ENCODE measurements at places on chromosomes 5 and 9. TPM values are rescaled to one million over a fixed set of nuclear protein-coding genes. Genes with fewer than 3 reads are reported as not detected.
A peak's percentile ranks its signal among the peaks of the same experiment; 100 is the strongest.

CSF1R gene
- total RNA-seq = 11.0 TPM

PHF24 gene
- not detected for total RNA-seq

DNA sequence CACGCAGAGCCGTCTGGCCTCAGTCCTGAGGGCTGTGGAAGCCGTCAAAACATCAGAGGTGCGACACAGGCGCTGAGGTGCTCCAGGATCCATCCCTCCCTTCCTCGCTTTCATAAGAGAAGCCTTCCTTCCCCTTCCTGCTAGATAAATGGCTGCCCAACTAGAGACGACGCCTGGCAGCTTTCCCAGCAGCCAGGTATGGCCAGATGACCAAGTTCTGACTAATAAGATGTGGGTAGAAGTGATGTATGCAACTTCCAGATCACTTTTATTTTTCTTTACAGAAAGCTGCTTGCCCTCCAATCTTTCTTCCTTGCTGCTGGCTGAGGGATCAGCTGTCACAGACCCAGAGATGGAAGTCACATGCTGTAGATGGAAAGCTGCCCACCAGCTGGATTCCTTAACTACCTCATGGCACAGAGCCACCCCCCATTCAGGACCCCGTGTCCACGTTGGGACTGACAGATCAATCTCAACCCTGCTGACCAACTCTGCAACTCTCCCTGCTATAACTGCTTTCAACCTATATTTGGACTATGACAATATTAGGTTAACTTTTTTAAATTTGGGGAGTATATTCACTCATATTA lies 8.8 kb downstream of the MAPK9 start:
- no peaks in the 10 kb centered on the region for H3K27me3 ChIP-seq
- no peak overlapping the region for H3K4me3 ChIP-seq
- no peak for DNase-seq
- no peak overlapping the region for H3K27ac ChIP-seq
- no peaks in the 10 kb centered on the region for H3K36me3 ChIP-seq

INSL4 gene
- not detected for total RNA-seq

DNA sequence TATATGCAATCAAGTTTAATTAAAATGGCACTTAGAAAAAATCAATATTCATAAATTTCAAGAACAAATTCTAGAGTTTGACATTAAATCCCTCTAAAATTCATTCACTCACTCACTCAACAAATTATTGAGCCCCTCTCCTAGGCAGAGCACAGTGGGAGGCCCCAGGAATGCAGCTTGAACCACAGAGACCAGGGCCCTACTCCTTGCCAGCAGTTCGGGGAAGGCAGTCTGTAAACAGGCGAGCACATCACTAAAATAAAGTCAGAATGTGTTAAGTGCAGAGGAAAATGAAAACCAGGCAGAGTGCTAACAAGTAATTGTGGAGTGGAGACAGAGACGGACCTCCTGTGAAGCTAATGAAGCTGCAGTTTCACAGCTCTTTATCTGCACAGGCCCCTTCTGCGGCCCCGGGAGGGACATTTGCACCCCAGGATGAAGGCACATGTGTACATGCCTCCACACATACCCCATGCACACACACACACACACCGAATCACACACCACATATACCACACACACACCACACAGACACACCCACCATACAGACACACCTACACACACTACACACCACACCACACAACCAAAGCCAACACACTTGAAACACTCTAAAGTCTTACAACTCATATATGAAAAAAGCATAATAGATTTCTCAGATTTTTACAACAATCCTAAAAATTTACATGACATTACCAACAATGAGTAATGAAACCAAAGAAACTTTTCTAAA lies 40.5 kb downstream of the BHMT start:
- H3K36me3 ChIP-seq = no peaks in the 10 kb centered on the region
- H3K27ac ChIP-seq = no peak overlapping the region

DNA sequence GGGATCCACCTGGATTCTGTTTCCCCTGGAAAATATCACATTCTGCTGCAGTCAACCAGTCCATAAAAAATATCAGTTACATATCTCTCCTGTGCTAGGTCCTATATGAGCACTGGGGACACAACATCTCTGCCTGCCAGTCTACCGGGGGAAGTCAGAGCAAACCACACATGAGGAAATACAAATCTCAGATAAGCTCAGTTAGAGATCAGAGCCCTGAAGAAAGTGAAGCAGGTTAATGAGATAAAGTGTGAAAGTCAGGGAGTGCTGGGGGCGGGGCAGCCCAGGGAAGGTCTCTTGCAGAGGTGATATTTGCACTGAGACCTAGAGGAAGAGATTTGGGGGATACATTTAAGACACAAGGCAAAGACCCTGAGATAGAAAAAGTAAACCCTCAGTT lies 67.8 kb upstream of the SLC1A1 start:
- H3K4me3 ChIP-seq = no peak overlapping the region
- H3K27ac ChIP-seq = no peak overlapping the region
- H3K27me3 ChIP-seq = no peaks in the 10 kb centered on the region
- H3K4me1 ChIP-seq = no peaks in the 10 kb centered on the region
- no peak for DNase-seq

DNA sequence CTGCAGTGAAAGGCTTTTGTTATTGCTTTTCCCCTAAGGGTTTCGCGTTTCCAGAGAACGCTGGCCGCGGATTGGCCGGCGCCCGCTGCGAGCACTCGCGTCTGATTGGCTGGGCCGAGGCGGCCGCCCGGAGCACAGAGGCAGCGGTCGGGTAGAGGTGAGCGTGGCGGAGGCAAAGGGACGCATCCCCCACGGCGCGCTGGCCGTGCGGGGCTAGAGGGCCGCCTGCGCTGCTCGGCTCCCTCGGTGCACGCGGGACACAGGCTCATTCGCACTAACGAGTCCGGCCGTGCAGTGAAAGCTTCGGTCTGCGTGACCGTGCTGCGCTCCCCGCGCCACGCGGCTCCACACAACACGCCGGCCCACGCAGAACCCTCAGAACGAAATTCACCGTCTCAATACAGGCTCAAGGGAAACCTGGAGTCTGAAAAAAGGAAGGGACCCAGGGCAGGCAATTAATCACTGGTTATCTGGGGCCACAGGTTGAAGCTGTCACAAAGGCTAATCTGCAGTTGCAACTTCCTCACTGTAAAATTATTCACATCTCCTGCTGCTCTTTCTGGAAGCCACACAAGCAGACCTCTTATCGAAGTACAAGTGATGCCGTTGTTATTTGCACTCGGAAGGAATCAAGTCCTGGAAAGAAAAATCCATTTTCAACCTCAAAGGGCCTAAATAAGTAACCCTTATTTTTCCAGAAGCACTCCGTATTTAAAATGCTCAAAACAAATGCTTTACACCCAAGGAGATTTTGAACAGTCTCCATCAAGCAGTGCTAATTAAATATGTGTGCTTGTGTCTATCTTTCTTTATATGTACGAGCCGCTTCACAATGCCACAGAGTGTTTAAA lies 94.6 kb downstream of the ZNF608 start:
- H3K36me3 ChIP-seq = no peaks in the 10 kb centered on the region
- H3K4me1 ChIP-seq = peaks cover 5% of the 10 kb centered on the region
- H3K4me3 ChIP-seq = peak overlapping the region; percentile 40
- no peaks in the 10 kb centered on the region for H3K27me3 ChIP-seq
- H3K27ac ChIP-seq = no peak overlapping the region
- DNase-seq = peak; percentile 82

SPINK6 gene
- not detected for total RNA-seq

DNA sequence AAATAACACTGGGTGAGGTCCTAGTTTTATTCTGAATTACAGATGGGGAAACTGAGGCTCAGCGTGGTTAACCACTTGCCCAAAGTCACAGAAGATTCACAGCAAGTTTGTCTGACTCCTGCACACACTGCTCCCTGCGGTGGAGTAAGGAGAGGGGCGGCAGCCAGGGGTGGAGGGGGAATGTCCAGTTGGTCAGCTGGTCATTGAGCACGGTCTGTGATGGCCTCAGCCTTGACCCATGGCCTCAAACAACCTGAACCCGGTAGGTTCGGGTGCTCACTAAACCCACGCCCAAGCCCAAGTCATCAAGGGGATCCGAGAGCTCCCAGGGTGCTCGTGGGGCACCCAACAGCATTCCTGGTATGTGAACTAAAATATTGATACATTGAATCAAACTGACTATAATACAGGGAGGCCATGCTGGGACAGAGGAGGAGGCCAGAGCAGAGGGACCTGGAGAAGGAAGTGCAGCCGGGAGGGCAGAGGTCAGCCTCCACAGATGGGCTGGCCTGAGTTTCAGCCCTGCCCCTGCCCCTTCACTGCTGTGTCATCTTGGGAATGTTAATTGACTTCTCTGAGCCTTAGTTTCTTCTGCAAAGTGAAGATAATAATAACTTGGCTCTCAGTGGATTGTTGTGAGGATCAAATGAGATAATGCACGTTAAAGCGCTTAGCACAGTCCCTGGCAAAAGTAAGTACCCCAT lies 3.6 kb upstream of the IL17B start:
- H3K27me3 ChIP-seq = no peaks in the 10 kb centered on the region
- H3K36me3 ChIP-seq = no peaks in the 10 kb centered on the region
- no peak overlapping the region for H3K4me3 ChIP-seq

DNA sequence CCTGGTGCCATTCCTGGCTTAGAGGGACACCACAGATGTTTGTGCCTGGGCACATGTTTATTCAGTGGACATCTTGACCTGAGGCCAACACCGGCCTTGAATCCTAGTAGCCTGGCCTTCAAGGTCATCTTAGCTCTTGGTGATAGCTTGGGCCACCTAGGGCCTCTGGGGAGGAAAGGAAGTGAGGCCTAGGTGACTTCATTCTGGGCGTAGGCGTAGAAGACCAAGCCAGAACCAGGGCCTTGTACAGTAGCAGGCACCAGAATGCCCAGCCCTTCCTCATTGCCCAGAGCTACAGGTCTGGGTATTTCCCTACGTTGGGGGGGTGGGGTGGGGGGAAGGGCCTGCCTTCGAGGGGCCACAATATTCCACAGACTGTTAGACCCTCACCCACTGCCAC lies 33.8 kb downstream of the WNK2 start:
- H3K4me1 ChIP-seq = no peaks in the 10 kb centered on the region
- no peak overlapping the region for H3K27ac ChIP-seq
- H3K4me3 ChIP-seq = no peak overlapping the region
- no peak for DNase-seq

- no peak for DNase-seq
- H3K4me3 ChIP-seq = no peak overlapping the region
- H3K4me1 ChIP-seq = no peaks in the 10 kb centered on the region
Measured at GRCh38 chr5:74897049-74897448, 30.9 kb upstream of the FAM169A start.

SH2D3C gene
- 11.4 TPM for total RNA-seq

DOCK8 gene
- 24.6 TPM for total RNA-seq

SH3RF2 gene
- 18.2 TPM for total RNA-seq

GMCL2 gene
- total RNA-seq = not detected

P4HA2 gene
- 16.8 TPM for total RNA-seq

- no peak for DNase-seq
- no peak overlapping the region for H3K4me3 ChIP-seq
- no peak overlapping the region for H3K27ac ChIP-seq
Measured at GRCh38 chr9:73121375-73121935, 30.2 kb upstream of the ANXA1 start.

GRCh38 chr5:159877894-159878448 lies 38.3 kb upstream of the ADRA1B start:
- no peaks in the 10 kb centered on the region for H3K27me3 ChIP-seq
- no peak overlapping the region for H3K4me3 ChIP-seq
- peaks cover 4% of the 10 kb centered on the region for H3K4me1 ChIP-seq
- DNase-seq = peak; percentile 26

GRCh38 chr5:152356506-152356905 lies 48.6 kb downstream of the NMUR2 start:
- H3K4me1 ChIP-seq = no peaks in the 10 kb centered on the region
- no peaks in the 10 kb centered on the region for H3K36me3 ChIP-seq
- no peak overlapping the region for H3K4me3 ChIP-seq
- H3K27me3 ChIP-seq = no peaks in the 10 kb centered on the region
- no peak for DNase-seq

DNA sequence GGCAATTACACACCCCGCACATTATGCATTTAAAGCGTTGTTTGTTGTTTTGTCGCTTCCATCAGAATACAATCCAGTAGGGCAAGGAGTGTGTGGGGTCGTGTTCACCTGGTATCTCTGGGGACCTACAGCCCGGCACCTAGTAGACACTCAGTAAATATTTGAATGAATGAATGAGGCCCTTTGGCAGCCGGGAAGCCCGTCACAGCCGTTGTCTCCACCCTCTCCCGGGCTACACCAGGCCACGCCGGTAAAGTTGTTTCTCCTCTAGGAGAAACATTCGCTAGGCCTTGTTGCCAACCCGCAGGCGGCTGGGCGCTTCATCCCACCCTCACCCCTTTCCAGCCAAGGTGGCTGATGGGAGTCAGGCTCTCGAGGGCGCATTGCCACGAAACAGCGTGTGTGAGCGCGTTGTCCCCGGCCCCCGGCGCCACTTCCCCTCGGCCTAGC lies 876 bp upstream of the JAK2 start:
- DNase-seq = no peak
- H3K4me1 ChIP-seq = peaks cover 10% of the 10 kb centered on the region
- peak overlapping the region; percentile 96 for H3K27ac ChIP-seq
- no peaks in the 10 kb centered on the region for H3K27me3 ChIP-seq
- no peaks in the 10 kb centered on the region for H3K36me3 ChIP-seq

CXCL14 gene
- total RNA-seq = 2.2 TPM

BTNL8 gene
- 8.3 TPM for total RNA-seq

IGFBPL1 gene
- 14.3 TPM for total RNA-seq

- no peaks in the 10 kb centered on the region for H3K4me1 ChIP-seq
- H3K36me3 ChIP-seq = no peaks in the 10 kb centered on the region
- H3K27me3 ChIP-seq = no peaks in the 10 kb centered on the region
- no peak for DNase-seq
- H3K27ac ChIP-seq = no peak overlapping the region
Measured at GRCh38 chr5:128315671-128316070, 222.4 kb downstream of the FBN2 start.

SPATA31A1 gene
- total RNA-seq = 0.51 TPM

DNA sequence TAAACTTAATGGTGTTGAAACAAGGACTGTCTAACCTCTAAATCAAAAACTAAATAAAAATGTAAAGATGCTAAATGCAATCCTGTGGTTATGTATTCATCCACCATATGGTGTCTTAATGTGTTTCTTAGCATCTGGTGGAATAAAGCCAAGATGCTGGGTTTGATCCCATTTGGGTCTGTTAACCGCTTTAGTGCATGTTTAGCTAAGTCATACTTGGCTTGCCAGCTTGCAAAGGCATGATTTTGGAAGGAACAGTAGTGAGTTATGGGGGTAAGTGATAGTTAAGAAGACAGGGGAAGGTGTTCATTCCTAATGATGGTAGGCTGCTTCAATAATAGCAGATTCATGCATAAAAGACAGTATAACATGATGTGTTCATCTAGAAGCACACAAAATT lies 139.0 kb upstream of the SLC27A6 start:
- no peak overlapping the region for H3K4me3 ChIP-seq
- no peaks in the 10 kb centered on the region for H3K36me3 ChIP-seq
- DNase-seq = no peak
- no peaks in the 10 kb centered on the region for H3K27me3 ChIP-seq

DNA sequence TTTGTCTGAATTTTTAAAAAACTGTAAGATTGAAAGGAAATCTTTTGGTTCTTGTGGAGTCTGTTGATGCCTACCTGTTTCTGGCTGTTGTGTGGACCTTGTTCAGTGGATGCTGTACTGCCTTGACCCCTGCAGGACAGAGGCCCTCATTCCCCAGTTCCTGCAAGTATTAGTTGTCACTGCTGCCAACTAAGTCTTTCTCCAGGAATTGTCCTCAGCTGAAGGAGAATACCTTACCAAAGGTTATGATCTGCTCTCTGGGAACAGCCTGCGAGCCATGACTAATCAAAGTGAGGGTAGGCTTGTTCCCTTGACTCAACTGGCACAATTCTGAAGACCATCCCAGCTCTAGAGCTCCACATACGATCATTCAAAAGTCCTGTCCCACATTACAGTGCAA lies 145.3 kb upstream of the FST start:
- peaks cover 2% of the 10 kb centered on the region for H3K4me1 ChIP-seq
- DNase-seq = no peak
- H3K27me3 ChIP-seq = no peaks in the 10 kb centered on the region
- H3K27ac ChIP-seq = no peak overlapping the region
- H3K4me3 ChIP-seq = no peak overlapping the region

PCDHGB4 gene
- total RNA-seq = 6.7 TPM
